ENCODE measurements at places on chromosomes 7 and 10. TPM values are rescaled to one million over a fixed set of nuclear protein-coding genes. Genes with fewer than 3 reads are reported as not detected.

The WDFY4 gene
- total RNA-seq = 0.72 TPM

DNA sequence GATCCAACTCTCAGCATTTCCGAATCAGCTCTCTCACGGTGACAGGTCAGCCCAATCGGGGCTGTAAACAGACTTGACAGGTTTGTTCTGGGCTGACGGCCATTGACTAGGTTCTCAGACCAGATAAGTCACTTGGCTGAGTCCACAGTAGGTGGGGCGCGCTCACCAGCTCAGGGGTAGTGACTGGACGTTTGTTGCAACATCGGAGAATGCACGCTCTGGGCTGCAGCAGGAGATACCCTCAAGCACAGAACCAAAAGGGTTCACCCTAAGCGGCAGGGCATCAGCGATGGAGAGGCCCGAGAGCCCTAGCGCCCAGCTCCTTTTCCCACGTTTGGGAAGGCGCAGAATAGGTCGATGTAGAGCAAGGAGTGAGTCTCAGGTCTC, 1.8 kb downstream of the KLLN start:
- peak overlapping the region; percentile 54 for H3K4me3 ChIP-seq
- peak; percentile 78 for DNase-seq
- no peaks in the 10 kb centered on the region for H3K36me3 ChIP-seq

DNA sequence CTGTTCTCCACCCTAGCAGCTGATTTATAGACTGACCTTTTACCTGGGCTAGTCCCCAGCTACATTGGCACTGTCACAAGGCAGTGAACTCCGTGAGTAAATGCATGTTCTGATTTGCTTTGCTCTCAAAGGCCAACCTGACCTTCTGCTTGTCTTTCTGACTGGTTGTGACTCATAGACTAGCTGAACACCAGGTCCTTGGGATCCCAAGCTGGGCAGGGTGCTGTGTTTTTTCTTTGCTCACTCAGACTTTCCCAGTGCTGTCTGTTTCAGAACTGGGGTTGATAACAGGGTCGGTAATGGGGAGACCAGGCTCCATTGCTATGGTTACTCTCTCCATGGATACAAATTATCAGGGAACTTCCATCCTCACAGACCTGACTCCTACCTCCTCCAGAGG, 35.0 kb downstream of the EVX1 start:
- H3K36me3 ChIP-seq = no peaks in the 10 kb centered on the region
- H3K27ac ChIP-seq = no peak overlapping the region
- no peaks in the 10 kb centered on the region for H3K4me1 ChIP-seq
- no peak overlapping the region for H3K4me3 ChIP-seq

The GFRA1 gene
- 7.8 TPM for total RNA-seq

The SRGN gene
- total RNA-seq = 61.2 TPM

DNA sequence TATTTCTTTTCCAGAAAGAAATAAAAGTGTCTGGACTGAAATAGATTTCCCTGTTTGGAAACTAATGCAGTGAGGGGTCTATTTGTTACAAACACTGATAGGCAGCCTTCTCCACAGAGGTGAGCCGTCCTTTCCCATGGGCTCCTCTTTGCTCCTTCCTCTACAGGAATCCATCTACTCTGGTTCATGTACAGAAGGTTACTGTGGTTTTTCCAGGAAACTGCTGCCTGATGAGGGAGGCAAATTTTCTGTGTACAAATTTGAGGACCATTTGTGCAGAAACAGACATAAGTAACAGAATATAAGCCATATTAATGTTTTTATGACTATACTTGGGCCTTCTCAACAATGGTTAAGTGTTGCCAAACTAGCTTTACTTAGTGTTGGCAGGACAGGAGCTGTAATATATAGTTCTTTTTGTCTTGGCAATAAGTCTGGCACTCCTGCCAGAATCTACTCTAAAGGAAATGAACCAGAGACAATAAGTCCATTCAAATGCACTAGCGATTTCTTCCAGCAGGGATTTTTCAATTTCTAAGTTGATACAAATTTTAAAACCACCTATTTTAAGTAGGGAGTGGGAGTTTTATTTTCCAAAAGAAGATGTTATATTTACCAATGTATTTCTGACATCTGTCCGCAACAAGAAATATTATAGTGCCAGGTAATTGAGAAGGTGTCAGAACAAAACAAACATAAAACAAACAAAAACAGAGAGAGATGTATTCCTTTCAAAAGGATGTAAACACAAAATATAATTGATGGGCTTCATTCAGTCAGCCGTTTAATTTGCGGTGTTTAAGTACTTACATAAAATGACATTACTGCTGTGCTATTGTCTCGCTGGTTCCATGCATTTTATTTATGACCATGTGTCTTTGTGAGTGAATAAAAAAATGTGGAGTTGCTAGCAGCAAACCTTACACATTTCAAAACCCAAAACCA, 91.0 kb upstream of the NFE2L3 start:
- no peak for DNase-seq
- H3K27ac ChIP-seq = no peak overlapping the region
- no peaks in the 10 kb centered on the region for H3K27me3 ChIP-seq
- H3K4me3 ChIP-seq = no peak overlapping the region
